ENCODE measurements at places on chromosomes 12 and 14. TPM values are rescaled to one million over a fixed set of nuclear protein-coding genes. Genes with fewer than 3 reads are reported as not detected.

DNA sequence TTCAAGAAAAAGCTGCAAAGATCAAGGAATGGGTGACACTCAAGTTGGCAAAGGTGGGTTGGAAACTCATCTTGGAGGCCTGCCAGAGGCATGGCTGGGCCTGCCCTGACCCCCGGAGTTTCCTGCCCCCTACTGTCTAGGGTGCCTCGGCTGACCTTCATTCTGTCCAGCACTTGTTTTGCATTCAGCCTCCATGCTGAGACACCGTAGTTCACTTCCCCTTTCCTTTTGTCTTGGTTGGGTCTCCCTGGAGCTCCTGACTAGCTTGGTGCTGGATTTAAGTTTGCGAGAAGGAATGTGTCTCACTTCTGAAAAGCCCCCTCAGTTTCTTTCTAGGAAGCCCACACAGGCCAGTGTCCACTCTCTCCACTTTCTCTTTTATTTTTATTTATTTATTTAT, 26.5 kb downstream of the PLEKHH1 start:
- DNase-seq, result no peak

KIF5A gene
- 0.72 TPM for polyA plus RNA-seq

- no peak for DNase-seq
These were observed 18.7 kb downstream of the SETD1B start for GRCh38 chr12:121822393-121823100.

DNA sequence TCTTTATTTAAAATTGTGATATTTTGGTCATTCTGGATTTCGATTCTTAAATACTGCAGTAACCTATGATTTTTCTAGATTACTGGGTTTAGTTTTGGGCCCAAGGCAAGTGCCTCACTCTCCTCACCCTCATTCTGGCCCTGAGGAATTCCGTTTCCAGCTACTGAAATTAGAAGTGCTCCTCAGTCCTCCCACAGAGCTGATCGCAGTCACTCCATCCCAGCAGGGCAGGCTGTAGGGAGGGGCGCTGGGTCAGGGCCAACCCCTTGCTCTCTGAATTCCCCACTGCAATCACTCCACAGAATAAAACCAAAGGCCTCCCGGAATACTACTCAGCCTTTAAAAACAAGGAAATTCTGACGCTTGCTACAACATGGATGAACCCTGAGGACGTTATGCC, 66.5 kb upstream of the DIO3 start:
- DNase-seq, result no peak

SUOX gene
- 50.6 TPM for polyA plus RNA-seq

GARIN6 gene
- not detected for polyA plus RNA-seq

Measured in left renal pelvis (tissue), 4 donors.